ENCODE measurements at places on chromosomes 16 and 17.
A peak's percentile ranks its signal among the peaks of the same experiment; 100 is the strongest.

GRCh38 chr17:55702150-55702549 is 20.5 kb downstream of the TMEM100 start:
- no peak for DNase-seq

- DNase-seq = no peak
These were observed 10.8 kb upstream of the SECTM1 start for GRCh38 chr17:82344175-82344907.

DNA sequence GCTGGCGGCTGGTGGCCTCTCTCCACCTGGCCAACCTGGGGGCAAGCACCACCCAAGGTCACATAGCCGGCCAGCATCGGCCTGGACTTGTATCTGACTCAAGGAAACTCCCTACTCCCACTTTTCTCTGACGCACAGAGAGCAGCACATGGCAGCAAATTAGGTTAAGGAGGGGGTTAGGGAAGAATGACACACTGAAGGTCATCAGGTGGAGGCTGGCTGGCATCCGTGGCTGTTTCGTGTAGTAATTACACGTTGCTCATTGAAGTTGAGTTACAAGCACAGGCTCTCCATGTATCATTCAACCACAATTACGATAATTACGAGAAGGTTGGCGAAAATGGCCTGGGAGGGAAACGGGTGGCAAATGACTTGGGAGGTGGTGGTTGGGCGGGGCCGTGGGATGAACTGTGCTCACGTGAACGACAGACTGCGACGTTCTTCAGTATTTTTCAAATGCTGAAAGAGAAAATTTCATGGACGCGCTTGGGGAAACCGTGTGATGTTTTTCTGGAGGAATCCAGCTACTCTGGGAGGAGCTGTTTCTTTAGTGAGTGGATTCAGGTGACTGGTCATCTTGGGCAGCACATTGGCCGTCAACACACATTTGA is 4.0 kb upstream of the METRNL start:
- DNase-seq = no peak

DNA sequence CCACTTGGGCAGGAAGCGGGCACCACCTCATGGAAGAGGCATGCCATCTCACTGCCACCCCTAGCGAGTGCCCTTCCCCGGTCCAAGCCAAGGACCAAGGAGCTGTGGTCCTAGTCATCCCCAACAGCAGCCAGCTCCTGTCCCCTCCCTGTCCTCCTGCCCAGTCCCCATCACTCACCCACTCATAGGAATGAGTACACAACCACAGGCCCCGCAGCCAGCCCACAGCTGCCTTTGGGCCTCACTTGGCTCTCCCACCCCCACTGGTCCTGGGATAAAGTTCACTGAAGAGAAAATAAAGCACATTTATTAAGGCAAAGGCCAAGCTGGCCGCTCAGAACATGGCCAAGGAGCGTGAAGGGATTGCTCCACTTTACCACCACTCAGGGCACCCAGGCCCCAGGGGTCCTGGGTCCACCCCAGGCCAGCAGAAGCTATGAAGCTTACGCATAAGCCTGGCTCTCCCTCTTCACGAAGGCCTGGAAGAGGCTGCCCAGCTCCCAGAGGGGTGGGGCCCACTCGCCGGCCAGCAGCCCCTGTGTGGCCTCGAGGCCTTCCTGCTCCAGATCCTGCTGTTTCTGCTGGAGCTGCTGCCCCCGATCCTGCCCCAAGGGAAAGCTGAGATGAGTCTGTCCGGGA is 3.6 kb downstream of the SCRN2 start:
- no peak for DNase-seq

- no peak for DNase-seq
These were observed 39.5 kb downstream of the DNAH9 start for GRCh38 chr17:11637796-11638195.

DNA sequence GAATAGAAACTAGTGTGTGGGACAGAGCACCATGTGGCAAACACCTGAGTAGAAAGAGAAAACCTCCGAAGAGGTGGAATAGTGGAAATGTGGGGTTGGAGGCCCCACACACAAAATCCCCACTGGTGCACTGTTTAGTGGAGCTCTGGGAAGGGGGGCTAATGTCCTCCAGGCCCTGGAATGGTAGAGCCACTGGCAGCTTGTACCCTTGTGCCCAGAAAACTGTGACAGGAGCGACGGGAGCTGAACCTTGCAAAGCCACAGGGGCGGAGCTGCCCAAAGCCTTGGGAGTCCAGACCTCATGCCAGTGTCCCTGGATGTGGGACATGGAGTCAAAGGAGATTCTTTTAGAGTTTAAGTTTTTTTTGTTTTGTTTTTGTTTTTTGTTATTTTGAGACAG is 50.6 kb downstream of the RNF112 start:
- DNase-seq = no peak

DNA sequence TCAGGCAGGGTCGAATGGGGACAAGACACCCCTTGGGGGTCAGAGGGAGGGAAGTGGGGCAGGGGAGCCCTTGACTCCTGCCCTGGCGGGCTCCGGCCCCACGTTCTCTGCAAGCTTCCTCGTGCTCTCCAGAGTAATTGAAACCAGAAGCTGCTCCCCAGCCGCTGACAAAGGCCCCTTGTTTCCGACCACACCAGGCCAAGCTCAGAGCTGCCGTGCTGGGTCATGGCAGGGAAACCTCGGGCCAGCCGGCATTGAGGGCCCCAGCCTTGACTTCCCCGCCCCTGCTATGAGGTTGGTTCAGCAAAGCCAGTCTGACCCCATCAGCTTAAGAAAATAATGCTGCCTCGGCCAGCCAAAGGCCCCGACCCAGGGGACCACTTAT is 43.3 kb downstream of the TIMM22 start:
- DNase-seq = peak; percentile 87

- no peak for DNase-seq
These were observed 118.3 kb upstream of the FAM20A start for GRCh38 chr17:68719431-68719830.

GRCh38 chr17:44108440-44109311 is 14.8 kb downstream of the HDAC5 start:
- no peak for DNase-seq

GRCh38 chr17:69444023-69444422 is 29.5 kb downstream of the MAP2K6 start:
- DNase-seq = no peak

DNA sequence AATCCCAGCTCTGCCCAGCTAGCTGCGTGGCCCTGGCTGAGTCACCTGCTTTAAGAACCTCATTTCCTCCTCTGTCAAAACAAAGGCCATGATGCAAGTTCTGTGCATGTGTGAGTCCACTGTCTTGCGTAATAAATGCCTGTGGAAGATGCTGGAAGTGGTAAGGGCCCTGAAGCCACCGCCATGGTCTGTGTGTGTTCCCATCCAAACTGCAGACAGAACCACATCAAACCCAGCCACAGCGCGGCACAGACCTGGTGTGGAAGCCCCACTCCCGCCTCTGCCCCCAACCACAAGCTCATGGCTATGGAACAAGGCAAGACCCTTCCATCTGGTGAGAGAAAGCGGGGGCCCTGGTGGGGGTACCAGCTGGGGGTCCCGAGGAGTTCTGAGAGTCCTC is 26.0 kb downstream of the NECAB2 start:
- peak; percentile 14 for DNase-seq

DNA sequence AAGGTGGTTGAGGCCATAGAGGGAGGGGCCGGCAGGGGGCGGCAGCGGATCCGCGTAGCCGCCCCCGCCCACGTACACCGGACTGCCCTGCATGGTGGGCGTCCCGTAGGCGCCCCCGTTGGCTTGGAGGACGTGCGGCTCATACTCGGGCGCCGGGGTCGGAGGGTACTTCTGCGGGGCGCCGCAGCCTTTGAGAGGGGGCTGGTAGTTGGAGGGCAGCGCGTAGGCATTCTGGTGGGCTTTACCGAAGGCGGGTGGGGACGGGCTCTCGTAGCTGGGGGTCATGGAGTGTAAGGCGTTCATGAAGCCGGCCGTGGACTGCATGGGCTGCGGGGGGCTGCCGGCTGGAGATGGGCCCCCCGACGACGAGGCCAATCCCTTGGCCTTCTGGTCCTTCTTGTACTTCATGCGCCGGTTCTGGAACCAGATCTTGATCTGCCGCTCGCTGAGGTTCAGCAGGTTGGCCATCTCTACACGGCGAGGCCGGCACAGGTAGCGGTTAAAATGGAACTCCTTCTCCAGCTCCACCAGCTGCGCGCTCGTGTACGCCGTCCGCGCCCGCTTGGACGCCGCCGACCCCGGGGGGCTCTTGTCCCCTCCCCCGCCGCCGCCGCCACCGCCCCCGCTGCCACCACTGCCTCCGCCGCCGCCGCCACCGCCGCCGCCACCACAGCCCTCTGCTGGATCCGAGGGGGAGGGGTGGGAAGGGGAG is 5.7 kb upstream of the HOXB2 start:
- no peak for DNase-seq

- DNase-seq = no peak
These were observed 9.1 kb upstream of the CBX4 start for GRCh38 chr17:79848370-79848766.

DNA sequence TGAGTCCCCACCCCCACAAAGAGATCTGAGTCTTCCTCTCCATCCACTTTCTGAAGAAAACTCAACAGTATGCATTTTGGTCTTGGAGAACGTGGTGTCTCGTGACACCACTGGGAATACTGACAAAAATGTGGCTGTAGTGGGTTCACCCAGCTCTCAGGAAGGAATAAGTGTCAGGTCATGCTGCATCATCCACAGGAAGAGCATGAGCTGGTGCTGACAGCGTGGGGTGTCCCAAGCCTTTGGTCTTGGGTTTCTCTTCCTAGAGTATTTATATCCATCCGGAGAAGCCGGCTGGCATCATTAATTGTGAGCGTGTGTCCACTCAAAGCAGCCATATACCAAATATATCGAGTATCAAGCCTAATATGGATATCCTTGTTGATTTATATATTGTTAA is 55.9 kb downstream of the C17orf67 start:
- no peak for DNase-seq

DNA sequence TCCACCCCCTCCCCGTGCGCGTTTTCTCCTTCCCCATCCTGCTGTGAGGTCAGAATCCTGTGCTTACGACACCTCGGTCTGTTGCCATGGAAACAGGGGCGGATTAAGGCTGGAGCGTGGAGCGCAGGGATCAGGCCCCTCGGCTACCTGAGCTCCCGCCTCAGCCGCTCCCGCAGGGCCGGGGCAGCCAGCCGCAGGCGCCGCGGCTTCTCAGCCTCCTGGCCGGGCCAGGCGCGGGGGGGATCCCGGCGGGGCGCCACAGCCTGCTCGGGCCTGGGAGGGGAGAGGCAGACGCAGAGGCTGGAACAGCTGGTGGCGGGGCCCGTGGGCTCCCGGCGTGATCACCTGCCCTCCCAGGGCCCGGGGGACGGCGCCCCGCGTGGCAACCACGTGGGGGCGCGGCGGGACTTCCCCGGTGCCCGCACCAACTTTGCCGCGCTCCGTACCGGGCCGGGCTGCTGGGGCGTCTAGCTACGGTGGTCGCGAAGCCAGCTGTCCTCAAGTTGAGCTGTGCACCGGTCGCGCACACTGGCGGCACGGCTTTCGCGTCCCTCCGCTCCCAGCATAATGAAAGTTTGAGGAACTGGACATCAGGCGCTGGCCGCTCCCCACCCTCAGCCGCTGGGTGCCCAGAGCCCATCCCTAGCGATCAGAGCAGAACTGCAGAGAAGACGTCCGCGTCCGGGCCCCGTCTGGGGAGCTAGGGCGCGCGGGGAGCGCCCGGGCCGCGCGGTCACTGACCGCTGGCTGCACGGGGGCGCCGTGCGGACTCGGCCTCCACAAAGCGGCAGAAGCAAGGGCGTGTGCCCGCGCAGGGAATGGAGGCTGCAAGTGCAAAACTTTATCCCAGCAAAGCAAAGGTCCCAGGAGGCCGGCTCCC is 1.2 kb downstream of the RTN4RL1 start:
- no peak for DNase-seq

- no peak for DNase-seq
These were observed 86.3 kb downstream of the WNT3 start for GRCh38 chr17:46732160-46732559.

- DNase-seq = no peak
These were observed 123.8 kb downstream of the DNAH3 start for GRCh38 chr16:21026846-21027245.

DNA sequence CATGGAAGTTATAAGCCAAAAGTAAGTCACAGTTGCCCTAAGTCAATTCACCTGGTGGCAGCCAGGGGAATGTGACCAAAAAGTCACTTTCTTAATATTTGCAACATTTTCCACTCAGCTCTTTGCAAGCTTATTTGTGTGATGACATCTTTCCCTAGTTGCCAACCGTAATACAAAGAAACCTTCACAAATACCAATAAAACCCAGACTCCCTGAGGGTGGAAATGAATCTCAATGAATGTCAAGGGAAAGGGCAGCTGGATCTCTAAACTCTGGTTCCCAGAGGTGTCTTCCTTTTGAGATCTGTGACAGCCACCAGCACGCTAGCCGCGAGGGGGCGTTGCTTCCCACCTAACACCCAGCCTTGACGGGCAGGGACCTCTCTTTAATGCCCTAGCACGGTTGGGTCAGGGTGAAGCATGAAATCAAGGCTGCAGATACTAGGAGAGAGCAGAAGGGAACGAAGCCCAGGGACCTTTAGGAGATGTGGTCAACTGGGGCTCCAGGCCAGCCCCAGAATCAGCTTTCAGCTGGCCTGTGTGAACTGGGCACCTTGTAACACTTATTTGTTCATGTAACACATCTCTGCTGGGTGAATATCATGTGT is 82.2 kb downstream of the CMC2 start:
- DNase-seq = peak; percentile 66

GRCh38 chr16:73306901-73307413 is 259.0 kb upstream of the ZFHX3 start:
- no peak for DNase-seq

- no peak for DNase-seq
These were observed 14.2 kb upstream of the LASP1NB start for GRCh38 chr17:38911081-38911730.

DNA sequence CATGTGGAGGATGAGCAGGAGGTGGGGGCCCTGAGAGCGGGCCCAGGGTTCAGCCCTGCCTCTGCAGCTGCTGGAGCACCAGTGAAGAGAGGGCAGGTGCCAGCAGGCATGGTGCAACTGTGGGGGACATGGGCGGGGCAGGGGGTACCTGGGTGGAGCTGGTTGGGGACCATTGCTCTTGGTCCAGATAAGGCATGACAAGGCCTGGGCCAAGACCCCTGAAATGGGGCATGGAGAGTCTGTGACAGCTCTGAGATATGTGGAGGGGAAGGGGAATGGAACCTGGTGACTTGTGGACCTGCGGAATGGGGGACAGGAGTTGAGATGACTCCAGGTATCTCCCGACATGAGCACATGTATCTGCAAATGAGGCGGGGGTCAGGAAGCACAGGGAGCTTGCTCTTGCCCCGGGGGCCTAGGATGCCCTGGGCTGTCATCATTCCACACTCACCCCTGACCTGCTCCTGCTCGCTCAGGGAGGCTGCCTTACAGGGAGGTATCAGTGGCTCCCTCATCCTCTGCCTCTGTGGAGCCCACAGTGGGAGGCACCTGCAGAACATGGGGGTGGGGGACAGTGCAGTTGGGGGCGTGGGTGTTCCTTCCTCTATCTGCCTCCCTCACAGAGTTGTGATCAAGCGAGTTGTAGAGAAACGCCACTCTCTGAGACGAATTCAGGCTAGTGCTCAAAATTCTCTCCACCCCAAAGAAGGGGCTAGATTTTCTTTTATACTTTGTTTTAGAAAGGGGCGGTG is 40.2 kb downstream of the TMEM235 start:
- DNase-seq = no peak
